ENCODE measurements at places on chromosomes 12 and 14.
A peak's percentile ranks its signal among the peaks of the same experiment; 100 is the strongest.

DNA sequence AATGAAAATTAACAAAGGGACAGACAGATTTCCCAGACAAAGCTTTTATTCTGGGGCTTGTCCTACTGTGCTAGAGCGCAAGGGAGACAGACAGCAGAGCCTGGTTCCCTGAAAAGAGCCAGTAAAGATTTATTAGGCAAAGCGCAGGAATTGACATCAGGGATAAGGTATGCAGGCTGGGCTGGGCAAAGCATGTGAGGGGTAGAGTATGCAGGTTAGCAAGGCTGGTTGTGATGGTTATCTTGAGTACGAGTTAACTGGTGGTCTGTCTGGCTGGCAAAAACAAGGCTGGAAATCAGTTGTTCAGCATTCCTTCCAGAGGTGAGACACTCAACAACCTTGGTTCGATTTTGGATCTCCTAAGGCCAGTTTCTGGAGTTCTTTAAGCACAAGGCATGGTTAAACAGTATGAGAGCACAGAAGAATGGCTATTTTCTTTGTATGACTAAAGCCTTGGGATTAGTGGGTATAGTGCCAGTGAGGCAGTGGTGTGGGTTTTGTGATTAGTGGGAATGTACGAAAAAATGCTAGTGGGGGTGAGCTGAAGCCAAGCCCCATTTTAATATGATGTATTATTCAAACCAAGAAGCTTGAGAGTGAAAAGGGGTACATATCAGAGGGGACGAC, 30.9 kb downstream of the BTBD7 start:
- no peak overlapping the region for H3K4me3 ChIP-seq
- no peak for DNase-seq
- H3K27ac ChIP-seq = no peak overlapping the region
- peaks cover 4% of the 10 kb centered on the region for H3K4me1 ChIP-seq
- H3K27me3 ChIP-seq = no peaks in the 10 kb centered on the region

DNA sequence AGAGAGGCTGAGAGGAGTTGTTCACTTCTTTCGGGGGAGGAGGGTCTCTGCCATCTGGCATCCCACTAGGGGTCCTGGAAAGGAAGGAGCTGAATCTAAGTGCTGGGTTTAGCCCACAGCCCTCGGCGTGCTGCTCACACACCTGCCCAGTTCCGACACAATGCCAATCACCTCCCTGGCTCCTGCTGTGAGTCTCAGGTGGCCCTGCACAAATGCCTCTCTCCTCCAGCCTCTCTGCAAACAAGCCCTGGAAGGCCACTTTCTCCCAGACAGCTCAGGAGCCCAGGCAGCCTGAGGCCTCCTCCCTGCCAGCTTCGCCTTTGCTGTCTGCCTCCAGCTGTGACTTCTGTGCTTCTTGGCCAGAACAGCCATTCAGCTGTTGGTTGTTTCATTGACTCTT, 51.2 kb downstream of the SMIM41 start:
- H3K4me3 ChIP-seq = no peak overlapping the region
- no peak overlapping the region for H3K27ac ChIP-seq
- DNase-seq = no peak

DNA sequence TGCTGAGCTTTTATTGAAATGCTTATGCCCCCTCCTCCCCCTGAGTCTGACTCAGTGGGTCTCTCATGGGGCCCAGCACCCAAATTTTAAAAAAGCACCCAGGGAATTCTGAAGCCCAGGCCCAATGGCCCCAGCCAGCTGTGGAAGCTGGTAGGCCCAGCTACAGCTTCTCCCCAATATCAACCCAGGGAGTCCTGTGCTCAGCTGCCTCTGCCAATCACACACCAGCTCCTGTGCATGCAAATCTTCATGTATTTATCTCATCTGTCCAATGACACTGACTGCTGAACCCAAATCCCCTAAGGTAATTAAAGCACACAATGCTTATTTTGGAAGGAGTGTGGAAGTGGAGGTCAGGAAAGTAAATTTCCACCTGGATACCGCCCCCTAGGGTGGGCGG, 76.3 kb downstream of the CCDC88C start:
- H3K4me1 ChIP-seq = no peaks in the 10 kb centered on the region
- H3K4me3 ChIP-seq = no peak overlapping the region
- no peak for DNase-seq
- no peak overlapping the region for H3K27ac ChIP-seq

- H3K4me1 ChIP-seq = no peaks in the 10 kb centered on the region
- DNase-seq = no peak
- H3K36me3 ChIP-seq = no peaks in the 10 kb centered on the region
- no peak overlapping the region for H3K27ac ChIP-seq
- no peaks in the 10 kb centered on the region for H3K27me3 ChIP-seq
- no peak overlapping the region for H3K4me3 ChIP-seq
Measured at GRCh38 chr14:33393231-33393894, 454.7 kb downstream of the NPAS3 start.

DNA sequence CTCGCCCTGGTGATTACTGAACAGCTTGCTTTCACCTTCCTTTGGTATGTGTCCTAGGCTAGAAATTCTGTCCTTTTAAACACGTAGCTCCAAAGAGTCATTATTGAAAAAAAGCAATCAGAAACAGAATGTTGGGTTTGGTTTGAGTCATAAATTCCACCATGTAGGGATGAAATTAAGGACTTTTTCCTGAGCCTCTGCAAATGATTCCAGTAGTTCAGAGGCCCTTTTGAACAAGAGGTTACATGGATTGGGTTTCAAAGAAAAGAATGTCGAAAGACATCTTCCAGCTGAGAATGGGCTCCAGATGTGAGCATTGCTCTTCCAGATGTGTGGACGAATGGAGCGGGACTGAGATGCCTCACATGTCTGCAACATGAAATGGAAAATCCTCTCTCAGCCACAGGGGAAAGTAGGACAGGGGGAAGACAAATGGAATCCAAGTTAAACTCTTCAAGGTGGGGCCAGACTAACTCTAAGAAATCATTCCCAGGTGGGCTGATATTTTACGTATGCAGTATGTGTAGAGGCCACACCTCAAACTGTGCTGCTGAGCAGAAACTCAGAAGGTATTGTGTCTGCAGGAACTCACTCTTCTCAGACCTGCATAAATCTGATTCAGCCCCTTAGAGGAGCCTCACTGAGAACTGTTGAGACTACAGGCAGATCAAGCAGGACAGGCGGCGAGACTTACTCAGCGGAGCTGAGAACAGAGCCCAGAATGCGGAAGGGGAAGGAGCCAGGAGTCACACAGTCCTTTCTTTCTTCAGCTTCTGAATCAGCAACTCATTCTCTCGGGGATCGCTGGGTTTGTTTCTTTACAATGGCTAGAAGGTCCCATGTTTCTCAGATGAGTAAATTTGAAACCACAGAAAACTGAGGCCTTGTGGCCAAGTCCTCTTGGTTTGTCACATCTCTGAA, 23.3 kb upstream of the EMP1 start:
- DNase-seq = peak; percentile 83
- no peaks in the 10 kb centered on the region for H3K27me3 ChIP-seq
- H3K36me3 ChIP-seq = no peaks in the 10 kb centered on the region
- H3K4me3 ChIP-seq = no peak overlapping the region
- H3K27ac ChIP-seq = no peak overlapping the region

DNA sequence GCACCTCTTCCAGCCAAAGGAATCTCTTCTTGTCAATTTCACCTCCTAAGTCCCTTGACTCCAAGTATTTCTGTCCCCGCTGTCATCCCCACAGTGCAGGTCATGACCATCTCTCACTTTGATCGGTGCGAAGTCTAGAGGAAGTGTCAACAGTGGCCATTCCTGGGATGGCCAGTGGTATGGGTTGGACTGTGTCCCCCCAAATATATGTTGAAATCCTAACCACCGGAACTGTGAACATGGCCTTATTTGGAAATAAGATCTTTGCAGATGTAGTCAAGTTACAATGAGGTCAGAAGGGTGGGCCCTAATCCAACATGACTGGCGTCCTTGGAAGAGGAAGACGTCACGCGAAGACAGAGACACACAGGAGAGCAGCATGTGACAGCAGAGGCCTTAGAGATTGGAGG, 155.9 kb upstream of the PRMT8 start:
- DNase-seq = peak; percentile 10
- no peak overlapping the region for H3K27ac ChIP-seq
- no peaks in the 10 kb centered on the region for H3K4me1 ChIP-seq
- H3K4me3 ChIP-seq = no peak overlapping the region

DNA sequence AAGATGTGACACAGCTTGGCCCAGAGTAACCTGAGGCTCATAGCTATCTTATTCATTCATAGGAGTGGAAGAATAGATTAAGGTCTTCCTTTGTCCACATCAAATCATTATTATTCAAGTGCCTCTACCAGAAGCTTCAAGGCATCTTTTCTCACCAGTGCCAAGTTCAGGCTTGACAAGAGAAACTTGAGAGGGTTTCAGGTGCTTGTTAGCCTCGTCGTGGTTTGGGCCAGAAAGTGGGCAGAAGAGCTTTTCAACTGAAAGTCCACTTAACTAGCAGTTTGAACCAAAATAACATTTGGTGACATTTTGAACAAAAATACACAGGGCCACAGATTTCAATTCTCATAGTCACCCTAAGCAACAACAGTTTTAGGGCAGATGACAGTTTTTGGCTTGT, 1184.2 kb downstream of the FLRT2 start:
- H3K27ac ChIP-seq = no peak overlapping the region
- no peak overlapping the region for H3K4me3 ChIP-seq
- DNase-seq = no peak

GRCh38 chr14:100165831-100166440, 6.5 kb upstream of the DEGS2 start:
- H3K4me3 ChIP-seq = no peak overlapping the region
- no peak overlapping the region for H3K27ac ChIP-seq
- H3K27me3 ChIP-seq = no peaks in the 10 kb centered on the region
- no peaks in the 10 kb centered on the region for H3K4me1 ChIP-seq

DNA sequence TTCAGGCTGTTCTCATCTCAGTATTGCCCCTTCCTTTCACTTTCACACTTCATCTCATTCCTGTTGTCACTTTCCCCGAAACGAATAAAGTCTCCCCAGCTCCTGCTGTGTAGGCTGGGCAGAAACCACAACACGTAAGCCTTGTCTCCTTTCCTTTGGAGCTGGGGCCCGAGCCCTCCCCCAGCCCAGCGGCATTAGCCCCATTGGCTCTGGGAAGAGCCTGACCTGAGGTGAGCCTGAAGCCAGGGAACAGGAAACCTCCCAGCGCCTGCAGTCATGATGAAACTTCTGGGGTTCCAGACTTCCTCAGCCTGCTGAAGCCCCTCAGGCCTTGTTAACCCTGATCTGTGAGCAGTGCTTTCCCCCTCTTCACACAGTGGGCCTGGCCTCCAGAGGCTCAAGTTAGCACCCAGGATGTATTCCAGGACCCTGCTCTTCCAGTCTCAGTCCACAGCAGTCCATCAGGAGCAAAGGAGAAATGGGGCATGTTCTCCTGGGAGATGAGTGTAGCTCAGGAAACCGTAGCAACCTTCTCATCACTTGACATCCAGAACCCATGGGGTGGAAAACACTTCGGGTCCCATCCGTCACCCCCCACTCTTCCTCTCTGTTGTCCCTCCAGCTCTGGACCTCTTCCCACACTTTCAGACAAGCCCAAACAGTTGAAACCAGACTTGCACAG, 21.8 kb downstream of the VASH1 start:
- H3K27me3 ChIP-seq = no peaks in the 10 kb centered on the region
- DNase-seq = no peak
- H3K36me3 ChIP-seq = no peaks in the 10 kb centered on the region
- H3K4me1 ChIP-seq = no peaks in the 10 kb centered on the region

DNA sequence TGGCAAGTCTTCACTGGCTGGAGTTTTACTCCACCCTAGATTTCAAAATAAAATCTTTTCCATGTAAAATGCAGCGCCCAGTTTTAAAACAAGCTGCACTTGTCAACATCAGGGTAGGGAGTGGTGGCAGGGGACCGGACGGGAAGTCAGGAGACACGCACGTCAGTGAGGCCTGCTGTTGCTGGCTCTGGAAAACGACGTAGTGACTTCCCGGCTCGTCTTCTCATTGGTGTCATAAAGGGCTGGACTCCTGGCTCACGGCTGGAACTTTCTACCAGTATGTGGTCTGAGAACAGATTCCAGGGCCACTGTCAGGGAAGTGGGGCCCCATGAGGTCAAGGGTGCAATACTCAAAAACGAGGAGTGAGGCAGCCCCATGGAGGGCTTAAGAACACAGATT, 64.2 kb upstream of the FOXN3 start:
- H3K36me3 ChIP-seq = no peaks in the 10 kb centered on the region
- no peak overlapping the region for H3K27ac ChIP-seq
- H3K4me3 ChIP-seq = no peak overlapping the region
- DNase-seq = no peak
- H3K4me1 ChIP-seq = no peaks in the 10 kb centered on the region

DNA sequence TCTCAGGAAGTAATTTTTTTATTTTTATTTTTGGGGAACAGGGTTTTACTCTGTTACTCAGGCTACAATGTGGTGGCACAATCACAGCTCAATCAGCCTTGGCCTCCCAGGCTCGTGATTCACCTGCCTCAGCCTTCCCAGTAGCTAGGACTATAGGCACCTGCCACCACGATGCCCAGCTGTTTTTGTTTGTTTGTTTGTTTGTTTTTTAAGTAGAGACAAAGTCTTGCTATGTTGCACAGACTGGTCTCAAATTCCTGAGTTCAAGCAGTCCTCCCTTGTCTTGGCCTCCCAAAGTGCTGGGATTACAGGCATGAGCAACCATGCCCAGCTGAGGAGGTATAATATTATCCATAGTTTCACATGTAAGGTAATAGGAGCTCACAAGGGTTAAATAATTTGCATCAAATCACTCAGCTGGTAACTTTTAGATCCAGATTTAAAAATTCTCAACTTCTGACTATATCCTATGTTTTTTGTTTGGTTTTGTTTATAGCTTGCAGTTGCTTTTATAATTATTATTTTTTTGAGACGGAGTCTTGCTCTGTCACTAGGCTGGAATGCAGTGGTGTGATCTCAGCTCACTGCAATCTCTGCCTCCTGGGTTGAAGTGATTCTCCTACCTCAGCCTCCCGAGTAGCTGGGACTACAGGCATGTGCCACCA, 629.3 kb downstream of the DIO2 start:
- H3K36me3 ChIP-seq = no peaks in the 10 kb centered on the region
- no peak overlapping the region for H3K4me3 ChIP-seq
- peaks cover 7% of the 10 kb centered on the region for H3K4me1 ChIP-seq
- H3K27ac ChIP-seq = no peak overlapping the region
- no peak for DNase-seq
- H3K27me3 ChIP-seq = no peaks in the 10 kb centered on the region

- no peak overlapping the region for H3K27ac ChIP-seq
- DNase-seq = no peak
- no peaks in the 10 kb centered on the region for H3K36me3 ChIP-seq
- H3K4me3 ChIP-seq = no peak overlapping the region
Measured at GRCh38 chr12:83318386-83319098, 631.8 kb downstream of the TMTC2 start.

GRCh38 chr12:57250541-57250940, 446 bp downstream of the STAC3 start:
- DNase-seq = no peak
- H3K4me1 ChIP-seq = no peaks in the 10 kb centered on the region
- no peaks in the 10 kb centered on the region for H3K27me3 ChIP-seq
- no peaks in the 10 kb centered on the region for H3K36me3 ChIP-seq

- H3K27me3 ChIP-seq = no peaks in the 10 kb centered on the region
- H3K27ac ChIP-seq = no peak overlapping the region
- H3K4me3 ChIP-seq = no peak overlapping the region
- H3K4me1 ChIP-seq = peaks cover 3% of the 10 kb centered on the region
- H3K36me3 ChIP-seq = no peaks in the 10 kb centered on the region
Measured at GRCh38 chr14:89444044-89444443, 27.0 kb upstream of the FOXN3 start.

GRCh38 chr14:27553790-27554189, 956.0 kb upstream of the NOVA1 start:
- H3K27ac ChIP-seq = no peak overlapping the region
- H3K27me3 ChIP-seq = no peaks in the 10 kb centered on the region
- no peak overlapping the region for H3K4me3 ChIP-seq
- H3K36me3 ChIP-seq = no peaks in the 10 kb centered on the region
- DNase-seq = no peak

GRCh38 chr12:40587421-40587820, 104.8 kb upstream of the CNTN1 start:
- no peaks in the 10 kb centered on the region for H3K36me3 ChIP-seq
- H3K27me3 ChIP-seq = no peaks in the 10 kb centered on the region
- no peaks in the 10 kb centered on the region for H3K4me1 ChIP-seq
- H3K27ac ChIP-seq = no peak overlapping the region
